MCF 10A (cell line): ENCODE measurements at places on chromosomes 2 and 18. TPM values are rescaled to one million over a fixed set of nuclear protein-coding genes. Genes with fewer than 3 reads are reported as not detected.
A peak's percentile ranks its signal among the peaks of the same experiment; 100 is the strongest.

DNA sequence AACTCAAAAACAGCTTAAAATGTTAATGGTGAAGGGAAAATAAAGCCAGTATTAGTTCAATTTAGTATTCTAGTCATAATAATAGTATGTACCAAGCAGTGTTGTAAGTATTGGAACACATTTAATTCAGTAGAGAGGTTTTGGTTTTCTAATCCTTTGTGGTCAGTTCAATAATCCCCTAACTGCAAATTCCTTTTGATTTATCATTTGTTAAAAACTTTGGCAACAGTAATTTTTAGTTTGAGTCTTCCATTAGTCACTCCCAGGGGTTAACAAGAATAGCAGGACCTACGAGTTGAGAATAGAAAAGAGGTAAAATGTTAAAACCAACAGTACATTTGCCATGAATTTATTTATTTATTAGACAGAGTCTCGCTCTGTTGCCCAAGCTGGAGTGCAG is 10.7 kb downstream of the MRPL44 start:
- no peaks in the 10 kb centered on the region for H3K4me1 ChIP-seq
- no peak for DNase-seq

DNA sequence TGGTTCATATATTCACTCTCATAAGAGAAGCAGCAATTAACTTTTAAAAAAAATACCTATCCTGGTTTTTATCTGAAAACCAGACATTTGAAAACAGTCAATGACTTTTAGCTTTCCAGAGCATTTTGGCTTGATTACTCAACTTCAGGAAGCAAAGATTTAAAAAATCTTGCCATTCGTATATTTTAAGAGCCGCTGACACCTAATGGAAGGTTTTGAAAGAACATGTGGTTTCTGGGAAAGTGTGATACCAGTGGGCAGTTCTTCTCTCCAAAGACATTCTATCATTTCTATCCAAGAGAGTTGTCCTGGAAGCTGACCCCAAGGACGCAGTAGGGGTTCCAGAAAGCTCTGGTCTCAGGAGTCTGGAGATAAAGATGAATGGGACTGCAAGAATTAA is 234.7 kb downstream of the TTC32 start:
- H3K36me3 ChIP-seq: no peaks in the 10 kb centered on the region
- H3K27ac ChIP-seq: no peak overlapping the region
- no peak overlapping the region for H3K4me3 ChIP-seq
- no peaks in the 10 kb centered on the region for H3K27me3 ChIP-seq
- peak; percentile 59 for DNase-seq
- no peaks in the 10 kb centered on the region for H3K4me1 ChIP-seq

DNA sequence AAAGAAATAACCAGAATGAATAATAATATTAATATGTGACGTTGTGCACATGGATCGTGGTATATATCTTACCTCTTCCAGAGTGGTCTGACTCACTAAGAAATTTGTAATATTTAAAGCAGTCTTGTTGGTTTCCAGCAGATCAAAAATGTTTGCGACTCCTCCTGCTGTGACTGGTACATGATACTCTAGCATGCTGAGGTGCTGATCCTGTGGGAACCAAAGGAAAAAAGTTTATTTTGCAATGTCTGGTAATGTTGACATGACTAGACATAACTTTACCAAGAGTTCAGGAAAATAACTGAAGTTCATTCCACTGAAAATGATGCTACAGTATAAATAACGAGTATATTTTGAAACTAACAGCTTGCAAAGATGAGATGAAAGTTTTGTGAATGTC is 124.5 kb upstream of the BARD1 start:
- no peaks in the 10 kb centered on the region for H3K27me3 ChIP-seq
- DNase-seq: no peak
- no peaks in the 10 kb centered on the region for H3K4me1 ChIP-seq
- no peak overlapping the region for H3K27ac ChIP-seq
- no peak overlapping the region for H3K4me3 ChIP-seq
- H3K36me3 ChIP-seq: peaks cover 40% of the 10 kb centered on the region

DNA sequence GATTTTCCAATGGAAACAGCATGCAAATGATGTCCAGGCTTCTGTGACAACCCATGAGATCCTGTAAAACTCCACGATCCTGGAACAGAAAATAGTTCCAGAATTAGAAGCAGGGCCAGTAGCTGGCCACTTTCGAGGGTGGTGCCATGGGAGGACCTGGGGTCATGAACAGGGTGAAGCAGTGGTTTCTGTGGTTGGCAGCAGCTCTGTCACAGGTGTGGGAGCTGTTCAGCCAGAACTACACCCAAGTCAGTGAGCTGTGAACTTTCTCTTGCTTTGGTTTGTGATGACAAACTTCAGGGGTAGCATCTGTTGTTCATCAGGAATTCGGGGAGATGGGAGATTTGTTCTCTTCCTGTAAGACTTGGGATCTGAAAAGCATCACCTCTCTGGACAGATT is 314.4 kb upstream of the NT5C1B start:
- H3K27me3 ChIP-seq: no peaks in the 10 kb centered on the region
- no peaks in the 10 kb centered on the region for H3K36me3 ChIP-seq
- H3K4me3 ChIP-seq: no peak overlapping the region
- no peak for DNase-seq
- H3K27ac ChIP-seq: no peak overlapping the region
- H3K4me1 ChIP-seq: no peaks in the 10 kb centered on the region

DNA sequence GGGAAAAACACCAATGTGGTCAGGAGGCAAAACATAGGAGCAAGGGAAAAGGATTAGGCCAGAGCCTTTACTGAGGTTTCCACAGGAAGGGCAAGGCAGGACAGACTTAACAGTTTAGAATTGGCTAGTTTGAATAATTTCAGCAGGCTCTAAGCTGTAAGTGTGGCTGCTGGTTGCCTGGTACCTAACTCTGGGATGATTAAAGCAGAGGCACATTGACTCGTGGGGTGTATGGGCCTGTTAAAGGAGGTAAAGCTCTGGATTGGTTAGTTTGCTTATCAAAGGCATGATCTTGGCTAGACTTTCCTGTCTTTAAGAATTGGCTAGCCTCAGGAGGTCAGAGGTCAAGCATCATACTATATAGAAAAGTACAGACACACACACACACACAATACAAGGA is 132.6 kb downstream of the SPAG16 start:
- H3K4me3 ChIP-seq: no peak overlapping the region
- no peak for DNase-seq
- no peak overlapping the region for H3K27ac ChIP-seq
- no peaks in the 10 kb centered on the region for H3K36me3 ChIP-seq

Gene RMND5A
- total RNA-seq: 41.0 and 46.7 TPM in 2 replicates
